Stimulated activated CD4-positive, alpha-beta T cell treated with anti-CD3 and anti-CD28 coated beads, TNF-alpha, amount 100 ng/mL, for 4 hours (primary cell): ENCODE measurements at places on chromosomes 5 and 9.

DNA sequence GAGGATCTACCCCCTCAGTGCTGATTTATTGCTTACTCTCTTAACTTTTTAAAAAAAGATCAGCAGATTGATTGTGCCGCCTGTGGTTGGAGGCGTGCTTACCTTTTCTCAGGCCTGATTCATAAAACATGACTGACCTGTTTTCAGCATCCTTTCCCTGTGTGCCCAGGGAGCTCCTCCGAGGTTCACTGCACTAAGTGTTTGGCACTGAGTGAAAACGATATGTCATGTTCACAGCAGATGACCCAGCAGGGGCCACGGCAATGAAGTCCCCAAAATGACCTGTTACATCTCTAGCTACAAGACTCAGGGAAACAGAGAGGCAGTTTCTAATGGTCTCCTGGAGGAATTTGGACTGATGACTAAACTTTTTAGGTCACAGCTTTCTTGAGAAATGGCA, 69.9 kb downstream of the INSYN2B start:
- no peak for DNase-seq

- no peak for DNase-seq
Observed at GRCh38 chr9:100739208-100739607, 161.3 kb downstream of the CAVIN4 start.

- no peak for DNase-seq
Observed at GRCh38 chr5:53820802-53821171, 260.3 kb downstream of the NDUFS4 start.

DNA sequence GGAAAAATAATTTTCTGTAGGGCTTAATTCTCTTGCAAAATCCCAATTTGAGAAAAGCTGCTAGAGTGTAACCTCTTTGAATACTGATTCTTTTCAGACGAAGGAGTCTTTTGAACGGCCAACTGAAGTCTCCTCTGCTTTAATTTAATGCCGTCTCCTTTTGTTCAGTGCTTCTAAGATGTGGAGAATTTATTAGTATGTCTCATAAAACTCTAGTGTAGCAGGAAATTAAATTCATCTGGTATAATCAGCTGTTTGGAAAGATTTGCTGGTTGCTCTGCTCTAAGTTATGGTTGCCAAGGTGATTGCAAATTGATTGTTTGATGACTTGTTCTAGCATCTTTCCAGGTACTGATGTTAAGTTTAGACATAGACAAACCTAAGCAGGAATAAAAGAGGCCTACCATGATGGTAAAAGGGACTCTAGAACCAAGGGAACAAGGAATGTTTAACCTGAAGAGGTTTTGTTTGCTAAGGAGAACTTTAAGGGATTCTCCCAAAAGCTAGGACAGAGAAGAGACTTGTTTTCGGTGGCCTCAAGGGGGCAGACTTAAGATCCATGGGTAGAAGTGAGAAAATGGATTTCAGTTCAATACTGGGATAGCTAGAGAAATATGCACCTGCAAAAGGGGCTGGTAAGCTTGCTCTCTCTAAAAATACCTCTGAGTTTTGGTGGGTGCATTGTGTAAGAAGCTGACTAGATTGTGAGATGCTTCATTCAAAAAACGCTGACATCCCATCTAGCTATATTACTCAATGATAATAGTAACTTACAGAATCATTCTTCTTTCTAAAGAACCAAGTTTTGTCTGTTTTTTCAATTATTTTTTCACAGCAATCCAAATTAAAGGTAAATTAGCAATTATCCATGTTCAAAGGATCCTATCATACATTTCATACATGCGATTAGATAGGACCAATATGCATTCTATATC, 5.7 kb upstream of the ADRB2 start:
- no peak for DNase-seq

DNA sequence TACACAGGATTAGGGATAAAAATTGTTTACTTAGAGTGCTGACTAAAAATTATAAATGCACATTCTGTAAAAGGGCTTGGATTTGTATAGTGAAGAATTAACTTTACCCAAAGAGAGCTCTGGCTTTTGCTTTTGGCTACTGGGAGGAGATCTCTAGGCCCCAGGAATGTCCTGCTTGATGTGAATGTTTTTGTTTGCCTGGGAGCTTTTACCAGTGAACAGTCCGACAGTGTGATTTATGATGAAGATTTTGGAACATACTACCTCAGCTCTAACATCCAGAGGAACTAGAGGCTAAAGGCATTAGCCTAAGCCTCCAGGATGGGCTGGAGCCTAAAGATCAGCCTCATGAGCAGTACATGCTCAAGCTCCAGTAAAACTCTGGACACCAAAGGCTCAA, 103.7 kb upstream of the RFX3 start:
- DNase-seq, result no peak

DNA sequence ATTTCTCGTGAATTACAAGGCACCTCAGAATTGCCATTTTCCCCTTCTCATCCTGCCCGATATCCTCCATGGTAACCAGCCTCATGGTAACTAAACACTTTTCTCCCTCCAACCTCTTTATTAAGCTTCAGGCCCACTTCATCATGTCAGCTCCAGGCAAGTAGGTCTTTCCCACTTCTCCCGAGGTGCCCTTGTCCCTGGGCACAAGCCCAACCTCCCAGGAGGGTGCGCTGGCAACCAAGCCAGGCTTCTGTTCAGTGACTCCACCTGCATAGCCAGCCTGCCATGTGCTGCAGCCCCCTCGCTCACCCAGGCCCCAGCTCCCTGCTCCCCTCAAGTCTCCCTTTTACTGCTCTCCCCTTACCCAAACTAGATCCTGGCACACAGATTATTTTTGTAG, 47.4 kb upstream of the AFAP1L1 start:
- no peak for DNase-seq

DNA sequence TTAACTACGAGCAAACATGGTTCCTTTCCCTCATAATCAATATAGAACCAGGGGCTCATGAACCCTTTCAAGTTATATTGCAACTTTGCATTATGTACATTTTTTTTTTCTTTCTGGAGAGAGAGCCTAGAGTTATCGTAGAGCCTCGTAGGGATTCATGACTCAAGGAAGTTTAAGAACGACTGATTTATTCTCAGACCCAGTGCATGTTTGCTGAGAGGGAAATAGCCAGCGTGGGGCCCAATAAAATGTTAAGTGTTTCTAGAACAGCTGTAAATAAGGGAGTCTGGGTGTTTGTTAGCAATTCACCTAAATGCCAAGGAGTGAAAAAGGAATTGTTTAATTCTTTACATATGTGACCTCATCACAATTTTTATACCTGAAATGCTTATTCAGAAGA, 119.0 kb upstream of the KLF9 start:
- DNase-seq, result no peak

DNA sequence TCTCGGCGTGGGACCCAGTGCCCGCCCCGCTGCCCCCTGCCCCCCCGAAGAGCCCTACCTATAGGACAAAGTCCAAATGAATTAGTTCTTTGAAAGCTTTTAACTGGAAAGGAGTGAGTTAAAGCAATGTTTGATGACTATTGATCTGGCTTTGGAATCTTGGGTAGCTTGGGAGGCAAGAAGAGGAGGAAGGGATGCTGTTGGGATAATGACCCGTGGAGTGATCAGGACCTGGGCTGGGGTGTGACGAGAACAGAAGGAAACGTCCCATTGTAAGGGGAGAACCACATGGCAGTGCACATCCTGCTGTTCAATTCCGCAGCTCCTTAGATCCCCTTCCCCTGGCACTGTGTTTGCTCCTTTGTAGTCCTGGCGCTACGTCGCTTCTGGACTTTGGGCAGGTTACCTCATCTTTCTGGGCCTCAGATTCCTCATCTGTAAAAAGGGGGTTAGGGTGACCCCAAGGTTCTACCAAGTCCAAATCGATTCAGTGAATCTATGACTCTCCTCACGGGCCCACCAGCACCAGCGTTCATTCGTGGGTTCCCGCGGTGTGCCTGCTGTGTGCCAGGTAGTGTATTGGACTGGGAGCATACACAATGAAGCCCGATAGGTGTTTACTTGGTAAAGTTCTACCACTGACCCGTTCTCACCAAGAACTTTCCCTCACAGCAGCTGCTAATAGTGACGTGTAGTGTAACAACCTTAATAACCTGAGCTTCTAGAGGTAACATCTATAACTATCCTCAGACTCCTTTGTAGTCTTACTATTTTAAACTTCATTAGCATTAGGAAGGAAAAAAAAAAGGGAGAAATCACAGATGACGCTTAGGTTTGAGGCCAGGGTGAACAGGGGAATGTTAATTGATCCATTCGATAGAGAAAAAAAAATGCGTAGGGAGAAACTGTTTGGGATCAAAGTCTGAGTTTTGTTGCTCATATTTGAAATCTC, 1.1 kb upstream of the NADK2 start:
- DNase-seq, result no peak
